ENCODE measurements at places on chromosomes 2 and 18. TPM values are rescaled to one million over a fixed set of nuclear protein-coding genes. Genes with fewer than 3 reads are reported as not detected.

The IGFBP5 gene
- 0.61 TPM for total RNA-seq

The C2orf78 gene
- total RNA-seq = 0.09 TPM

- no peak overlapping the region for H3K4me3 ChIP-seq
- no peak for DNase-seq
- H3K36me3 ChIP-seq = peaks cover 61% of the 10 kb centered on the region
- no peaks in the 10 kb centered on the region for H3K27me3 ChIP-seq
Observed at GRCh38 chr2:216646116-216646515, 12.9 kb downstream of the IGFBP2 start.

DNA sequence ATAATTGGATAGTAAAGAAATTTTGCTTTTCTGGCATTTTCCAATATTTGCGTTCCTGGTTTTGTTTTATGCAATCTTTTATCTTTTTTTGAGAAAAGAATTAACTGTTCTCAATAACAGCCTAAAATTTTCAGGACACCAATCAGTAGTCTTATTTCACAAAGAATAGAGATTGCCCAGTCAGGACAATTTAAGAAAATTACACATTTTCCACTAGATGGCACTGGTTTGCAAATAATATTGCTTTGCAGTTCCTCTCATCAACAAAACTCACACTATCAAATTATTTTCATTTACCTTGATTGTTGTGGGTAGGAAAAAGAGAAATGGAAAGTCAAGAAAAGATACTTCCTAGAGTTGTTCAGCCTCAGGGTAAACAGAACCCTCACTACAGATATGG is 2.4 kb upstream of the RBM45 start:
- H3K4me1 ChIP-seq = no peaks in the 10 kb centered on the region
- no peaks in the 10 kb centered on the region for H3K36me3 ChIP-seq
- H3K27ac ChIP-seq = no peak overlapping the region
- H3K4me3 ChIP-seq = no peak overlapping the region
- no peak for DNase-seq

- no peak overlapping the region for H3K27ac ChIP-seq
- no peaks in the 10 kb centered on the region for H3K36me3 ChIP-seq
Observed at GRCh38 chr2:152025678-152026287, 73.1 kb downstream of the CACNB4 start.

DNA sequence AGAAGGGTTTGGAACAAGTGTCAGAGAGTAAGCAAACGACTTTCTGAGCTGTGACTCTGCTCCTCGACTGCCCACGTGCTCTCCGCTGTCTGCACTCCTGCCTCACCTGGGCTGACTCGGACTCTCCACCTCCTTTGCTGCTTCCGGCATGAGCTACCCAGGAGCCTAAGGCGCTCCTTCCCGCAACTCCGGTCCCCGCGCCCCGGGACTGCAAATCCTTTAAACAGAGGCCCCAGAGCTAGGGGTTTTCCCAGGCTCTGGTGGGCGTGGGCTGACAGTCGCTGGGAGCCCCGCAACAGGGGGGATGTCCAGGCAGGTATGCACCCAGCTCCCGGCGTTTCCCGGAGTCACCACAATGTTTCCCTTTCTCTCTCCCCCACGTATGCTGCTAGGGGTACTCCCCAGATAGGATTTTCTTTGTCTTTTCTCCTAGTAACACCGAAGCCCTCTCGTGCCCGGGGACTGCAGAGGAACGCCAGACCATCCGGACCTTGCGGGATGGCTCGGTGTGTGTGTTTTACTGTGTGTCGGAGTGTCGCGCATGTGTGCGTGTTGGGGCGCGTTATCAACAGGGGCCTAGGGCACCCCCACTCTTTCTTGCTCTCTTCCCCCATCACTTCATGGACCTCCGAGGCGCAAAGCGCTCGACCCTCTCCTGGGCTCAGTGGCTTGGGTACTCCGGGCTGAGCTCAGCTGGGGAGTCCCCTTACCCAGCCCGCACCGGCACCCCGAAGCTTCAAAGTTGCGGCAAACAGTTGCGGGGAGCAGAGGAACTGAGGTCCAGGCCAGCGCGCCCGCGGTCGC is 691 bp upstream of the THSD7B start:
- H3K36me3 ChIP-seq = no peaks in the 10 kb centered on the region
- no peak overlapping the region for H3K27ac ChIP-seq
- H3K27me3 ChIP-seq = peaks cover 25% of the 10 kb centered on the region
- DNase-seq = peak; percentile 79
- H3K4me3 ChIP-seq = peak overlapping the region; percentile 95

DNA sequence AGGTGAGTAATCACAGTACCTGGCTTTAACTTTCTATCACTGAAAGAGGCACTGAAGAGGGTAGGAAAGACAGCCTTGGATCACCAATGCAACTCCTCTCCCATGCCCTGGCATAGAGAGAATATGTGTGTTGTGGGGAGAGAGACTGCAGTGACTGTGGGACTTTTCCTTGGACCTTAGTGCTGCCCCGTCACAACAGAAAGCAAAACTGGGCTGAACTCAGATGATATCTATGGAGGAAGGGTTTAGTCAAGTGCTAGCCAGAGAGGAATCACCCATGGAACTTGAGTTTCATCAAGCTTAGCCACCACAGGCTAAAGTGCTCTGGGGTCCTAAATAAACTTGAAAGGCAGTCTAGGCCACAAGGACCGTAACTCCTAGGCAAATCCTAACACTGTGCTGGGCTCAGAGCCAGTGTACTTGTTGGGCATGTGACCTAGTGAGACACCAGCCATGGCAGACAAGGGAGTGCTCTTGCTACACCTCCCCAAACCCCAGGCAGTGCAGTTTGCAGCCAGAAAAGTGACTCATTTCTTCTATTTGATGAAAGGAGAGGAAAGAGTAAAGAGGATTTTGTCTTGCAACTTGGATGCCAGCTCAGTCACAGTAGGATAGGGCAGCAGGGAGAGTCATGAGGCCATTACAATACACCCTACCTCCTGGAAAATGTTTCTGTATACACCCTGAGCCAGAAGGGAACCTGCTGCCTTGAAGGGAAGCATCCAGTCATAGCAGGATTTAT is 105.8 kb upstream of the SPOPL start:
- no peak for DNase-seq
- H3K27me3 ChIP-seq = no peaks in the 10 kb centered on the region
- H3K36me3 ChIP-seq = no peaks in the 10 kb centered on the region
- no peak overlapping the region for H3K4me3 ChIP-seq

DNA sequence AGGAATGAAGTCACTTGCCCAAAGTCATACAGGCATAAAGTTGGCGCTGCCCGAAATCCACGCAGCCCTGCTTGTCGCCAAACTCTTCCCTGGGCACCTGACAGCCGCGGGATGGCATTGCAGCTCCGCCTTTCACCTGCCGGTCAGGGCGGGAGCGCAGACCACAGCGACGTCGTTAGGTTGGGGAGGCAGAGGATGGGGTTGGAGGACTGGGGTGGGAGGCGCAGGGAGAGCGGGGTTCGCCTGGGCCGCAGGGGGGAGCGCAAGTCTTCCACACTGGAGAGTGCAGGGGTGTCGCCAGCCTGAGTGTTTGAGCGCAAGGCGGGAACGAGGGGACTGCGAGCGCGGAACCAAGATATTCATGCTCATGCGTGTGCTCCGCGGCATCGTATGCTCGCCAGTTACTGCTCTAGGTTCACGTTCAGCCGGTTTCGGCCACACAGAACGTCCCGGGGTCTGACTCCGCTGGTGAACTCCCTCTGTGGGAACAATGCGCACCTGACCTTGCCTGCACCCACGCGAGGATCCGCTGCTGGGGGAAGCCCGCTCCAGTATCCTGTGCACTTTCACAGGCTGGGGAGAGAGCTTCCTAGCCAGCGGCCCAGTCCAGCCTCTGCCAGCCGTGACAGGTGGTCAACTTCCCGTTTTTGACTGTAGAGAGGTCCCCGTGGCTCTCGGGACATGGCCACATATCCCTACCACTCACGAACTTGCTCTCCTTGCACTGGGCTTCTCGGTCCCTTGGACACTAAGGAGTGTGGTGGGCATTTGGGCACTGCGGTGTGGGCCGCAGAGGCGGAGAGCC is 767 bp upstream of the NPPC start:
- no peaks in the 10 kb centered on the region for H3K4me1 ChIP-seq
- H3K4me3 ChIP-seq = peak overlapping the region; percentile 66
- H3K27ac ChIP-seq = no peak overlapping the region
- peaks cover 22% of the 10 kb centered on the region for H3K27me3 ChIP-seq
- DNase-seq = peak; percentile 75
- no peaks in the 10 kb centered on the region for H3K36me3 ChIP-seq

DNA sequence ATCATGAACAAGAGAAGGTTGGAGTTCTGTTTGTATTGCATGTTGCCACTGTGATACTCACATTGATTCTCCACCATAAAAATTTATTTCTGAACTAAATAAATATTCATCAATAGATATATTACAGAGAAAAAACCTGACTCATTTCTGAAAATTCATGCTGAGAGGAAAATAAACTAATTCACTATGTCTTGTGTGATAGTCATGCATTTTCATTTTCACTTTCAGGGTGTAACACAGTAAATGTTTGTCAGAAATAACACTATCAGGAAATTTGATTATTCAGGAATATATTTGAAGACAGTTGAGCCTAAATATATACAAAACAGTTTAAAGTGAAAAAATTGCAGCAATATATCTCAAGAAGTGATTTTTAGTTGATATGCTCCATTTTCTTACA is 335.2 kb downstream of the KCNJ3 start:
- DNase-seq = no peak
- H3K4me3 ChIP-seq = no peak overlapping the region
- no peaks in the 10 kb centered on the region for H3K36me3 ChIP-seq
- no peaks in the 10 kb centered on the region for H3K4me1 ChIP-seq

DNA sequence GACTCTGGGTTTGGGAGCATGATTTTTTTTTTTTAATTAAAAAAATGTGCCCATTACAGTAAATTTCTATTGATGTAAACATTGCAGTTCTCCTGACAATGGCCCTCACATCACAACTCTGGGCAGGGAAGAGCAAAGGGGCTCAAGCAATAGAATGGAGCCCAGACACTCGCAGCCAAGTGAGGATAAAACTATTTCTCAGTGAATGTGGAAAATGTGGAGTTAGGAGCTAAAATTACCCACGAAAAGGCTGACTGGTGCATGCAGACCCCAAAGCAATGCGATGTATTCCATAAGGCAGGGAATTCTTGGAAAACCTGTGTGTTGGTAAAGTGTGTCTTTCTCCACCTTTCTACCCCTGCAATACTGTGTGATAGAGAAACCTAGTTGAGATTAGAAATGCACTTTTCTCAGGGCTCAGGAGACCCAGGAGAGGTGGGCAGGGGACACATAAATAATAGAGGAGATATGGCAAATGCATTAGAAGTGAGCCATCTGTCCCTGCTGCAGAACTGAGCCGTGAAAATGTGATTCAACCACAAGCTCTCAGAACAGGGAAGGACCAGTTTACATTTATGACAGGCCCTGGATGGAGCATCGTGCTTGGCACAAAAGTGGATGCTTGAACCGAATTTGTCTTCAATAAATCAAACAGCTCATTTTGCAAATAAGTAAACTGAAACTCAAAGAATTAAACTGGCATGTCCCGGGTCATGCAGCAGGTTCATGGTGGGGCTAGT is 100.1 kb downstream of the MYCN start:
- DNase-seq = no peak
- H3K27ac ChIP-seq = no peak overlapping the region
- H3K4me3 ChIP-seq = no peak overlapping the region
- no peaks in the 10 kb centered on the region for H3K36me3 ChIP-seq

DNA sequence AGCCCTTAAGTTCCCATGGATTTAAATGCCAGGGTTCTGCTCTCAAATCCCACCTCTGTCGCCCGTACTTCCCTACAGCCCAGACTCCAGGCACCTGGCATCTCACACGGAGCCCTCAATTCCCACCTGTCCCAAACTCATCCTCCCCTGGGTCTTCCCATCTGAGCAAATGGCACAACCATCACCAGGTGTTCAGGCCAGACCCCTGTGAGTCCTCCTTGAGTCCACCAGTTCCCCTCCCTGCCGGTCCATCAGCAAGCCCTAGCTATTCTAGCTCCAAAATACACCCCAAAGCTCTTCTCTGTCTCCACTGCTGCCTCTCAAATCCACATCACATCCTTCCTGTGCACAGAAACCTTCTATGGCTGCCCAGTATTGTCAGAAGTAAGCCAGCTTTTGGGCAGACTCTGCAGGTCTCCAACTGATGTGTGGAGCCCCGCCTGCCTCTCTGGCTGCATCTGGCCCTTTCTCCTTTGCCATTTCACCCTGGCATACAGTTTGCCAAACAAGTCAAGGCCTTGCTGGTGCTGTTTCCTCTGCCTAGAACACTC is 67.7 kb downstream of the DNMT3A start:
- H3K27ac ChIP-seq = no peak overlapping the region
- peaks cover 2% of the 10 kb centered on the region for H3K36me3 ChIP-seq
- peaks cover 2% of the 10 kb centered on the region for H3K4me1 ChIP-seq
- no peaks in the 10 kb centered on the region for H3K27me3 ChIP-seq
- no peak overlapping the region for H3K4me3 ChIP-seq

Measured in H9 (cell line).